T-cell (primary cell): ENCODE measurements at places on chromosomes 1 and 21. TPM values are rescaled to one million over a fixed set of nuclear protein-coding genes. Genes with fewer than 3 reads are reported as not detected.

The ZFP69B gene
- total RNA-seq, result 3.1 TPM

The TENT5C gene
- 7.7 TPM for total RNA-seq

The ATAD3C gene
- total RNA-seq, result 0.59 TPM

The PLA2G4A gene
- total RNA-seq, result not detected

The ARHGAP29 gene
- total RNA-seq, result not detected

GRCh38 chr1:205610036-205610435 lies 21.8 kb downstream of the ELK4 start:
- no peak for DNase-seq
- peaks cover 57% of the 10 kb centered on the region for H3K36me3 ChIP-seq
- no peak overlapping the region for H3K4me3 ChIP-seq
- no peak overlapping the region for H3K27ac ChIP-seq

DNA sequence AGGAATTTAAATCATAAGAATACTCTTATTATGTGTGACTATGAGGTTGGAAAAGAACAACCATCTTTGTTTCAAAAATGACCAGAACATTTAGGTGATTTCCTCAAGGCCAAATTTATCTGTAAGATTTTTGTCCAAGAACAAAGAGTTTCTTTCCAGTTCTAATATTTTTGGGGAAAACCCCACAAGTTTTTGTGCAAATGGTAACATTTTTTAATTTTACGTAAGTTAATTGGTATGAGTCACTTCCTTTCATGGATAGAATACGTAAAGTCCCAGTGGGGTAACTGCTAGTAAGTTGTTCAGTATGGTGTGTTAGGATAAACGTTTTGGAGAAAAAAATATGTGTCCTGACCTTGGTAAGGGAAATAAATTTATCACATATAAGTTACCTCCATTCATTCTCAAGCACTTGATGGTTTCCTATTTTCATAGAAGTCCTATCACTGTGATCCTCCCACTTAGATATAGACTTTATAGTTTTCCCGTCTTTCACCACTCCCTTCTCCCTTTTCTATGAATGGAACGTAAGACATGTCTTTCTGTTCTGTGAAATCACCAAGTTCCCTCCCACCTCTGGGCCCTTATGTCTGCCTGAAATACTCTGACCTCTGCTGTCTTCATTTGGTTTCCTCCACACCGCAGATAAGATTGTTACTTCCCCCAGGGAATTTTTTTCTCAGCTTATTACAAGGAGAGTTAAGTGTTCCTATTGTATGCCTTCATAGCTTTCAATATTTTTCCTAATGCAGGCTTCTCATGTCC lies 34.9 kb upstream of the TSNAX start:
- peaks cover 4% of the 10 kb centered on the region for H3K27me3 ChIP-seq
- no peaks in the 10 kb centered on the region for H3K36me3 ChIP-seq
- no peak for DNase-seq
- H3K27ac ChIP-seq, result no peak overlapping the region
- H3K4me3 ChIP-seq, result no peak overlapping the region

DNA sequence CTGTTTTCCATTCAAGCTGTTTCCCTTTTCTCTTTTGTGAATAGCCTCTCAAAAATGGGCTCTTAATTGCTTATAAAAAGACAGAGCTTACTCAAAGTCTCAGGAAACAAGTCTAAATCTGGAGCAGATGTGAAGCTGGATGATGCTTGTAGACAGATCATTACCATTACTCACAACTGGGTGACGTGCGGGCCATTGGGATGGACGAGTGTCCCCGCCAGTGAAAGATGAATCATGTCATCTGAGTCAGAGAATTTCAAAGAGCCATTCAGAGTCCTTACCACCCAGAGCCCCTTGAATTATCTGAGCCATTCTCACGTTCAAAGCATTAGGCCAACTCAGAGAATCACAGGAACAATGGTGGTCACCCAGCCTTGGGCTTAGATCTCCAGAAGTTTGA lies 134.6 kb downstream of the HUNK start:
- DNase-seq, result no peak
- H3K27me3 ChIP-seq, result no peaks in the 10 kb centered on the region
- H3K36me3 ChIP-seq, result no peaks in the 10 kb centered on the region
- H3K4me1 ChIP-seq, result no peaks in the 10 kb centered on the region

- no peak overlapping the region for H3K27ac ChIP-seq
- peaks cover 15% of the 10 kb centered on the region for H3K4me1 ChIP-seq
Measured at GRCh38 chr1:24190983-24191461, 3.9 kb upstream of the IFNLR1 start.

DNA sequence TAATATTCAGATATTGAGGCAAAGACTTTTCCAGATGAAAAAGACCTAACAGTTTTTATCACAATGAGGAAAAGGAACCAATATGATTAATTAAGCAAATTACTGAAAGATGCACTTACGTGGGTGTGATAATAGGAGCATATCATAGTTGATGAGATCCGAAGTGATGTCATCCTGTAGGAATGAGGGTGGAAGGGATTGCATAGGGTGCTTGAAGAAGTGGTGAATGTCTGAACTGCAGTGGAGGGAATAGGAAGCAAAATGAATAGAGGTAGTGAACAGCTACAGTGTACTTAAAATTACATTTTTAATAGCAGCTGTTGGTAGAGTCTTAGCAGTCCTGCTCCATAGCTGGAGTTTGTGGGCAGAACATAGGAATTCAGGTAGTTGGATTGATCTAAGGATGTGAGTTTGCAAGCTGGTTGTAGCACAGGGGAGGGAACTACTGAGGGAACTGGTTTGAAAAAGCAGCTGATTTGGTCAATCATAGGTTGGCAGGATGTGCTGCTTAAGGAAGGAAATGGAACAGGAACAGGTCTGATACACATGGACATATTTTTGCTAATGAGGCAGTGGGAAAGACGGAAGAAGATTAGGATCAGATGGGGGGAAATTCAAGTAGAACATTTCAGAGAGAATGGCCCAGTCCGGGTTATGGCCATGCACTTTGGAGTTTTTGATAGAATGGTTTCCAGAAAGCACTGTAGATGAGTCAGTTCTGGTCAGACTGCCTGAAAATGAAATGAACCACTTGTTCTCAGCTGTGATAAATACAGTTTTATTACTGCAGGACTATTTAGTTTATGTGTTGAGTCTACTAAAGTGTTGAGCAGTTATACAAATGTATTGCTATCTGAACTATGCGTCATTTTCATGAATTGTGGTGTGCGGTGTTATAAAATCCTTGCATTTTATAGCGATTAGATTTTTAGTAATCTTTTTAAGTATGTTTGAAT lies 155.8 kb downstream of the RYR2 start:
- no peaks in the 10 kb centered on the region for H3K27me3 ChIP-seq
- no peak overlapping the region for H3K27ac ChIP-seq
- no peak for DNase-seq

GRCh38 chr1:185420588-185421081 lies 103.6 kb upstream of the IVNS1ABP start:
- DNase-seq, result no peak
- no peaks in the 10 kb centered on the region for H3K4me1 ChIP-seq
- H3K27ac ChIP-seq, result no peak overlapping the region
- no peak overlapping the region for H3K4me3 ChIP-seq
- no peaks in the 10 kb centered on the region for H3K36me3 ChIP-seq

- no peaks in the 10 kb centered on the region for H3K4me1 ChIP-seq
- H3K36me3 ChIP-seq, result no peaks in the 10 kb centered on the region
- H3K27ac ChIP-seq, result no peak overlapping the region
- H3K4me3 ChIP-seq, result no peak overlapping the region
- DNase-seq, result no peak
- no peaks in the 10 kb centered on the region for H3K27me3 ChIP-seq
Measured at GRCh38 chr1:62844030-62844429, 60.1 kb downstream of the ATG4C start.

DNA sequence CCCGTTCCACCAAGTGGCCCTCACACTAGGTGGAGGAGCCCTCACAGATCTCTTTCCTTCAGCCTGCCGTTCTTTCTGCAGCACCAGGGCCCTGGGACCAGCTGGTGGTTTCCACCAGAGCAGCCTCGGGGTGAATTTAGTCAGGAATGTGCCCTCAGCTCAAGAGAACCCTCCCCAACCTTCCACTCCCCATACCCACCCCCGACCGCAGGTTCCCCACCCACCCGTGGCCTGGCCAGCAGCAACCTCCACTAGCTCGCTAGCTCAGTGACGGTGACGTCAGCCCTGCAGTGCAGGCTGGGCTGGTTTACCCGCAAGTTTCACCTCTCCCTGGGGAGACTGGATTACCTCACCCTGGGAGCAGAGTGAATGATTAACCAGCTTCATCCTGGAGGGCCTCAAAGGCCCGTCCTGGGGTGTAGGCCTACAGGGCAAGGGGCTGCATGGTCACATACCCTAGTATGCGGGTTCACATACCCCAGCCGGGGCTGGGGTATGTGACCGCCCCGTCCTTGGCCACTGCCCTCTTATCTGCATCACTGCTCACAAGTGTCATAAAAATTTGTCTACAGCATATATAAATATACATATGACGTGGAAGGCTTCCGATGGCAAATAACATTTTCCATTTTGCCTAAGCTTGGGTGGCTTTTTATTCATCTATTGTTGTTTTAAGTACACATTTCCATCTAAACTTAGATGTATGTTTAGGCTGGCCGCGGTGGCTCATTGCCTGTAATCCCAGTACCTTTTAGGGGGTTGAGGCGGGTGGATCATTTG lies 24.5 kb downstream of the ELF3 start:
- H3K27ac ChIP-seq, result no peak overlapping the region
- H3K4me1 ChIP-seq, result no peaks in the 10 kb centered on the region

GRCh38 chr1:169513208-169513607 lies 27.5 kb upstream of the SLC19A2 start:
- peaks cover 2% of the 10 kb centered on the region for H3K4me1 ChIP-seq
- no peak overlapping the region for H3K27ac ChIP-seq
- H3K27me3 ChIP-seq, result no peaks in the 10 kb centered on the region
- DNase-seq, result no peak
- H3K36me3 ChIP-seq, result no peaks in the 10 kb centered on the region

DNA sequence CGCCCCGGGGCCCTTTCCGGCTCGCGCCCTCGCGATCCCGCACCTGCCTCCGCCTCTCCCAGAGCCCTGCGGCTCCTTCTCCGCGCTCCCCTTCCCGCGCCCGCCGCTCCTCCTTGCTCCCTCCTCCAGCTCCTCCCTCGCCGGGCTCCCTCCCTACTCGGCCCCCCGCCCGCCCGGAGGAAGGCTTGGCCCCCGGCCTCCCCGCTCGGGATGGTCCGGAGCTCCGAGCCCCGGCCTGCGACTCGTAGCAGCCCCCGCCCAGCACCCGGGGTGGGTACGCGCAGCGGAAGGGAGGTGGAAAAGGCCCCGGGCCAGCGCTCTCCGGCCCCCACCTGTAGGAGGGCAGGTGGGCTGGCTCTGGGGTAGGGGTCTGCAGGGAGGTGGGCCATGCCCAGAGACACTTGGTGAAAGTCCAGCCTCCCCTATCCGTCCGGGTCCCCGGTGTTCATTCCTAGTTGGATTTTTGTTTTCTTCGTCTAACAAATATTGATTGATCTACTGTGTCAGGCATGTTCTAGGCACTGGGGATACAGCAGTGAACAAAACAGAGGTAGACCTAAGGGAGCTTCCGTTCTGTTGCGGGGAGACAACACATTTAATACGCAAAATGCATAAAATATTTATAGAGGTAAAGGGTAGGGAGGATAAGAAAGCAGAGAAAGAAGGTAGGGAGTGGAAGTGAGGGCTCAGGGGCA lies at the start of gene HTR1D:
TSS of gene HTR1D (minus strand) at position 82 of the 695 bp plus-strand sequence. CDS start 23,283 bp downstream, outside the sequence.
- no peak within 1 kb of the TSS for H3K4me3 ChIP-seq
- no peak for DNase-seq
- H3K27me3 ChIP-seq, result peaks cover 2% of the 10 kb centered on the region
- H3K27ac ChIP-seq, result no peak within 1 kb of the TSS
- H3K36me3 ChIP-seq, result no peaks in the 10 kb centered on the region

- no peaks in the 10 kb centered on the region for H3K4me1 ChIP-seq
- no peak overlapping the region for H3K27ac ChIP-seq
- no peak for DNase-seq
- H3K36me3 ChIP-seq, result no peaks in the 10 kb centered on the region
- peaks cover 5% of the 10 kb centered on the region for H3K27me3 ChIP-seq
Measured at GRCh38 chr1:90114521-90115141, 119.7 kb downstream of the ZNF326 start.

DNA sequence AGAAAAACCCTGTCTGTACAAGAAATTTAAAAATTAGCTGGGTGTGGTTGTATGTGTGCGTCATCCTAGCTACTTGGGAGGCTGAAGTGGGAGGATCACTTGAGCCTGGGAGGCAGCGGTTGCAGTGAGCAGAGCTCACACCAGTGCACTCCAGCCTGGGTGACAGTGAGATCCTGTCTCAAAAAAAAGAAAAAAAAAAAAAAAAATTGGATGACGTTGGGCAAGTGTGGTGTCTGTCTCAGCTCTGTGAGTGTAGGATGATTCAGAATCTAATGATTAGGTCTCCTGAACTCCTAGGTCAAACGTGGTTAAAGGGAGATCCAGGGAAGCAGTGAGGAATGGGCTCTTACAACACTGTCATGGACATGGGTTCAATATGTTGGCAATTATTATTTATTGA lies 435.9 kb downstream of the KIF26B start:
- H3K27me3 ChIP-seq, result no peaks in the 10 kb centered on the region
- H3K4me1 ChIP-seq, result no peaks in the 10 kb centered on the region
- H3K36me3 ChIP-seq, result no peaks in the 10 kb centered on the region
- no peak overlapping the region for H3K27ac ChIP-seq
- no peak for DNase-seq

- H3K27me3 ChIP-seq, result no peaks in the 10 kb centered on the region
- H3K4me3 ChIP-seq, result no peak overlapping the region
Measured at GRCh38 chr1:196467230-196467925, 140.9 kb downstream of the KCNT2 start.

DNA sequence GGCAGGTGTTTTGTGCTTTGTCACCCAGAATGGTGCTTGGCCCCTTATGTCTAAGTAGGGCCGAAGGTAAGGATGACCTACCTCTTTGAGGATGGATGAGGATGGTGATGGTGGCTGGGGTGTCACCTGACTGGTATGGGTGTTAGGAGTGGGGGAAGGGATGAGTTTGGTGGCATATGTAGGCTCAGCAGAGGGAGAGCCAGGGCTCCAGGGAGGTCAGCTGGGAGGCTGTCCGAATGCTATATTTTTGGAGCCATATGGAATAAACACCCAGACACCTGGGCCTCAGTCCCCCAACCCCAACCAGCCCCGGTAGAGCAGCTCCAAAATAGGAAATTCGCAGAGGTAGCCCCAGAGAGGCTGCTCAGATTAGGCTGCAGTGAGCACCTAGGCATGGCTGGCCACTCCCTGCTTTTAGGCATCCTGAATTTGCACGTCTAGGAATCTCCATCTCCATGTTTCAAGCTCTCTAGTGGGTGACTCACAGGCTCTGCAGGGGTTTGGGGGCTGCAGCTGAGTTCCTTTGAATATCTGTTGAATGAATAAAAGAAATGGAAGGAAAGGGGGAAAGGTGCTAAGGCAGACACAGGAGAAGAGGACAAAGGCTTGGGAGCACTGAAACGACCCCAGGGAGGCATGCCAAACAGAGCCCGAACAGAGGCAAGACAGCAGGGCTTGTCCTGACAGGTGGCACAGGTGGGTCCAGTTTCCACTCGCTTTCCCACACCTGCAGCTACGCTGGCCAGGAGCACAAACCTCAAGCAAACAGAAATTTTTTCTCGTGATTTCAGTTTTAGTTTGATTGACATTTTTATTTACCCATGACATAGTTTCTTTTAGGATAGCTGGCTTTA lies 135.3 kb upstream of the EDN2 start:
- no peak overlapping the region for H3K27ac ChIP-seq
- no peak overlapping the region for H3K4me3 ChIP-seq
- no peaks in the 10 kb centered on the region for H3K36me3 ChIP-seq
- H3K4me1 ChIP-seq, result peaks cover 4% of the 10 kb centered on the region
- no peak for DNase-seq
- no peaks in the 10 kb centered on the region for H3K27me3 ChIP-seq

- no peak overlapping the region for H3K4me3 ChIP-seq
- DNase-seq, result no peak
- H3K4me1 ChIP-seq, result peaks cover 2% of the 10 kb centered on the region
- no peaks in the 10 kb centered on the region for H3K36me3 ChIP-seq
- H3K27me3 ChIP-seq, result no peaks in the 10 kb centered on the region
Measured at GRCh38 chr1:172883387-172883791, 167.4 kb downstream of the TNFSF18 start.
